Non-pigmented ciliary epithelial cell (primary cell): ENCODE measurements at places on chromosomes 3 and 15.

- no peak for DNase-seq
Observed at GRCh38 chr3:51709004-51709420, 2.1 kb downstream of the GRM2 start.

DNA sequence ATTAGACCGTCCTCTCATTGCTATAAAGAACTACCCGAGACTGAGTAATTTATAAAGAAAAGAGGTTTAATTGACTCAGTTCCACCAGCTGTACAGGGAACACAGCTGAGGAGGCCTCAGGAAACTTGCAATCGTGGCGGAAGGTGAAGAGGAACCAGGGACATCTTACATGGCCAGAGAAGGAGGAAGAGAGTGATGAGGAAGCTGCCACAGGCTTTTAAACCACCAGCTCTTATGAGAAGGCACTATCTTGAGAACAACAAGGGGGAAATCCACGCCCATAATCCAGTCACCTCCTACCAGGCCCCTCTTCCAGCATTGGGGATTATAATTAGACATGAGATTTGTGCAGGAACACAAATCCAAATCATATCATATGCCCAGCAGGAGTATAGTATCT is 138.5 kb downstream of the ALCAM start:
- no peak for DNase-seq

GRCh38 chr3:58837856-58838255 is 171.3 kb upstream of the FAM3D start:
- DNase-seq = no peak

DNA sequence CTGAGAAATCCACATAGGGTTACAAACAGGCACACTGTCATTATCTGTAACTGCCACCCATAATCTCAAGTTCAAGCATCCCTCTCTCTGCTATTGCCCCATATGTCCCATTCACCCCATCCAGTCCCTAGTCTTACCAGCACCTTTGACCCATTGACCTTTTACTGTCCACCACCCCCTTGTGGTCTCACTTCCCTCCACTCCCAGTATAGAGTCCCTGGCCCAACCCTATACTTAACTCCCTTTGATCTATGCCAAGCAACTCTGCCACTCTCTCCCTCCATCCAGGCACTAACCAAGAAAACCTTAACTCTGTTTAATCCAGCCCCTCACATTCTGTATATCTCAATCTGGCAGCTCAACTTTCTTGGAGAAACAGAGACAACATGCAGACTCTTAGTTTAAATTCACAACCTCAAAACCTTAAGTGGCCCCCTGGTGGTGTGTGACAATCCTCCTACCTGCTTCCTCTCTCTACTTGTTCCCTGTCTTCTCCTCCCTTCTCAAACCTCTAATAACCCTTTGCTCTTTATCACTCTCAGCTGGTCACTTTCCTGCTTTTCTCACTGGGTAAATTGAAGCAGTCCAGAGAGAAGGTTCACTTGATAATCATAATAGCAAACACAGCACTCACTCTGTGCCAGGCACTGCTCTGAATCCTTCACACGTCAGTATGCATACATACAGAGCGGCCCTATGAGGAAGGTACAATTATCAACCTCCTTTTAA is 162.7 kb downstream of the STT3B start:
- no peak for DNase-seq

DNA sequence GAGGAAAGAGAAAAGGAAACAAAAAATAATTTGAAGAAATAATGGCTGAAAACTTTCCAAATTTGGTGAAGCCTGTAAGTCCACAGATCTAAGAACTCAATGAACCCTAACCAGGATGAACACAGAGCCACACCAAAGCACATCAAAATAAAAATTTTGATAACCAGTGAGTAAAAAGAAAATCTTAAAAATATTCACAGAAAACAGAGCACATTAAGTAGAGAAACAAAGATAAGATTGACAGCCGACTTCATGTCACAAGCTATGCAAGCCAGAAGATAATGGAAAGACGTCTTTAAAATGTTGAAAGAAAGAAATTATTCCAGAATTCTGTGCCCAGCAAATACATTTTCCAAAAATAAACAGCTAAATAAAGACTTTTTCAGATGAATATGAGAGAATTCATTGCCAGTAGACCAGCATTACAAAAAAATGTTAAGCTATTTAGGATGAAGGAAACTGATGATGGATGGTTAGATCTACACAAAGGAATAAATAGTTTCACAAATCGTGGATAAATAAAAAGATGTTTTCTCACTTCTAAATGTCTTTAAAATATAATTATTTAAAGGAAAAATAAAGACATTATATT is 140.2 kb upstream of the SKOR1 start:
- DNase-seq = no peak

GRCh38 chr15:79981831-79982455 is 10.9 kb upstream of the BCL2A1 start:
- no peak for DNase-seq

DNA sequence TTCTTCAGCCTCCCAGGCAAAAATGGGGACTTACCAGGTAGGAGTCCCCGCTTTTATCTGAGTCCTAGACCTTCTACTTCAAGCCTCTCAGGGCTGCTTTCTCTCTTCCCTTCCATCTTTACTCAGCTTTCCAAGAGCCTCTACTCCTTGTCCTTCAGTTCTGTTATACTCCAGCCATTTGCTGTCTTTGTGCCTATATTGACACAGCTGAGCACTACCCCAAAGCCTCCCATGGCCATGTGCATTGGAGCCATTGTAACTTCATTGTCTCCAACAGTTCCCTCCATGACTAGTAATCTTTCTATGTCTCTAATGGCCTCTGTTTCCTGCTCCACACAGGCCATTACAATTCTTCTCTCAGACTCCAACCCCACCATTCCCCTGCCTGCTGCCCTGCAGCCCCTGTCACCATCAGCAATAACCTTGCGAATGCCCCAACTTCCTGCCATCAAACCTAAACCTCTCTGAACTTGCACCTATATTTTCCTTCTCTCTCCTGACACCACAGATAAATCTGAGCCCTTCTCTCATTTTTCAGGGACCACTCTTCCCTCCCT is 77.9 kb upstream of the ADPGK start:
- no peak for DNase-seq

- DNase-seq = no peak
Observed at GRCh38 chr3:46097691-46098241, 70.5 kb upstream of the XCR1 start.

DNA sequence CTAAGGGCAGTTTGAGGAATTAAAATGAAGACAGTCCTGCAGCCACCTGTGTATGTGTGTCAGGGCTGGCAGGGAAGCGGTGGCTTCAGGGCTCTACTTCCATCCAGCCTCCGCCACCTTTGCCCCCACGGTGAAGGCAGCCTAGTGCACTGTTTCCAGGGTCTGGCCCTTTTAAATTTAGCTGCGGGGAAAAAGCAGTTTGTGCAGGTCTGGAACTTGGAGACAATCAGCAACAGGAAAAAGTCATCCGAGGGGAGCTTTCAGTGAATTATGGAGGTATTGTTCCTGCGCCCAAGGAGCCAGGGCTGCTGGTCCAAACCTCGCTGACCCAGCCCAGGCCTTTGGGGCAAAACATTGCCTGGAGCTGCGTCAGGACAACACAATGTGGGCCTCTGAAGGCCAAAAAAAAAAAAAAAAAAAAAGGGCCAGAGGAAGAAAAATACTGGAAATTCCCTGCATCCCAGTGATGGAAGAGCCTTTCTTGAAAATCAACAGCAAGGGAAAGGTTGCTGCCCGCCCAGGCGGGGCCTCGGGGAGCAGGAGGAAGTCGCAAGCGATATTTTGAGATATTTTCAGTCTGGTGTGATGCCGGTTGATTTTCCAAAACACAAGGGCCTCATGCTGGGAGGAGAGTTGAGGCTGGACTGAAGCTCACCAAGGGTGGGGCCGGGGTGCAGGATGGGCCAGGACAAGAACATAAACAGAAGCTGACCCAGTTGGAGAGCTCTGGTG is 25.5 kb upstream of the FGD5 start:
- no peak for DNase-seq

GRCh38 chr3:131388490-131388799 is 6.9 kb downstream of the NUDT16 start:
- DNase-seq = no peak

DNA sequence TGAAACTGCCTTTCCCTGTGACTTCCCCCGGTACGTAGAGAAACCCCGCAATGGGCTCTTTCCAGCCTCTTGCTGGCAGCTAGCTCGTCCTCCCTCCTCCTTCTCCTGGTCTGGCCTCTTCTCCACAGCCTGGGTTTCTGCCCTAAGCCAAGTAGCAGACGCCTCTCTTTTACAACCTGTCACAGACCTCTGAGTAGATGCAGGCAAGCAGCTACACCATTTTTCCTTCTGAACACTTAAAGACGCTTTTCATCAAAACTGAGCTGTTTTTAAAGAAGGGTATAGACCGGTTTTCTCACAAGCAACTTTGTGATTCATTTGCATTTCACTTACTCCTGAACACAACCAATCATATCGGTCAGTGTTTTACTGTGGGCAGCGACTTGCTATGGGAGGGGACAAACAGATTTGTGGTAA is 32.0 kb downstream of the ADAMTSL3 start:
- DNase-seq = no peak

DNA sequence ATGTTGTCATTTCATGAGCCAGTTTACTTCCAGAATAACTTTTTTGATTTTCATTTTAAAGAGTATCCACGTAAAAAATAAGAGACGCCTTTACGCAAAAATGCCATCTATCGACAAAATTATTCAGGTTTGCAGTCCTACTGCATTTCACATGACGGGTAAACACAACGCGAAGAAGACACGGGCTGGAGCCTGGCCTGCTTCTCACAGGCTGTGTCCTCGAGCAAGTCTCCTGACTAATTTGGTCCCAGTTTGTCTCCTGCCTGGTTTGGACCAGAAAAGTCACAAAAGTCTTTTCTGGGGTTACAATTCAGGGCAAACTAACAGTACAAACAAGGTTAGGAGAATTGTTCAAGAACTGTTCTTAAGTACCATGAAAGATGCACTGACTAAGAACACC is 51.7 kb downstream of the CHSY1 start:
- DNase-seq = no peak

DNA sequence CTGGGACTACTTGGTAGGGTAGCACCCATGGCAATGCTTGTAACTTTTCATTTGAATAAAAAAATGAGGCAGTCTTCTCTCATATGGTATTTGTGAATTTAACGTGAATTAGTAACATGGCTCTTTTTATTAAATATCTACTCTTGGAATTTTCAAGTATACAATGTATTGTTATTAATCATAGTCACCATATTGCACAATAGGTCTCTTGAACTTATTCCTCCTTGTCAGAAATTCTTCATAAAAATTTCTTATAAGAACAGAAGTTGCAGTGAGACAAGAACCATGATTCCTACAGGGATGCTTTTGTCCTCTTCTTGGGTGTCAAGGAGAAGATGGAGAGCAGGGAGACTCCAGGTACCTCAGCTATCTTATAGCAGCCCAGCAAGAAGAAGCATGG is 203.8 kb upstream of the FEZF2 start:
- DNase-seq = no peak
